ENCODE measurements at places on chromosomes 5 and 9.
A peak's percentile ranks its signal among the peaks of the same experiment; 100 is the strongest.

DNA sequence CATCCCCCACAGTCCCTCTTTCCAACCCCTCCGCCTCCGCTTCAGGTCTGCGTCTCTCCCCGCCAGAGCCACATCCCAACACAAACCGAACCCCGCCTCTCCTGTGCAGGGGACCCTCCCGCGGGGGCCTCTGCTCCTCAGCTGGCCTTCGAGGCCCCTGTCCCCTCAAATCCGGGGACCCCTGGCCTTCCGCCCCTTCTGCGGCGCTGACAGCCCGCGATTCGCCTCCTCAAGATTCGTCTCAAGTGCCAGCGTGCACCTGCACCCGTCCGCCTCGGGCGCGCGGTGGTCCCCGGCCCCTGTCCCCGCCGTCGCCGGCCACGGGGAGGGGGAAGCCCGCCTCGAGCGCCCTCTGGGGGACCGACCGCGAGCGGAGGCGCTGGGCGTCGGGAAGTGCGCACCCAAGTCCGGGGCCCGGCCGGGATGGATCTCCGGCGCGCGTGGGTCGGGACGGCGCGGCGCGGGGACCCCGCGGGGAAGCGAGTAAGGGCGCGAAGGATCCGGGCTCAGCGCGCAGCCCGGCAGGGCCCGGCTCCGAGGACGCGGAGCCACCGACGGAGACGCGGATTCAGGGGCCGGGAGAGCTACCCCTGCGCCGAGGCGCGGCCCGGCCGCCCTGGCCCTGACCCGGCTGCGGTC lies 623 bp downstream of the FLT4 start:
- peak; percentile 14 for DNase-seq

DNA sequence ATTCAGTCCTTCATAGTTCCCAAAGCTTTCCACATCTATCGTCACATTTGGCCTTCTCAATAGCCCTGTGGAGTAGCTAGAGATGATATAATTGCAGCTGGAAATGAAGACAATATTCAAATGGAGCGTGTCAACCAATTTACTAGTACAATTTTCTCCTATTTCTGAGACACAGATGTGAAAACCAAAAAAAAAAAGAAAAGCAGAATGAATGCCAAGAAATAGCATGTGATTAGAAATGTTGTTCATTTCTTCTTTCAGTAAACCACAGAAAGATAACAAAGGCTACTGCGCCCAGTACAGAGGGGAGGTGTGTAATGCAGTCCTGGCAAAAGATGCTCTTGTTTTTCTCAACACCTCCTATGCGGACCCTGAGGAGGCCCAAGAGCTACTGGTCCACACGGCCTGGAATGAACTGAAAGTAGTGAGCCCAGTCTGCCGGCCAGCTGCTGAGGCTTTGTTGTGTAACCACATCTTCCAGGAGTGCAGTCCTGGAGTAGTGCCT lies 99.0 kb downstream of the MUSK start:
- DNase-seq: no peak

DNA sequence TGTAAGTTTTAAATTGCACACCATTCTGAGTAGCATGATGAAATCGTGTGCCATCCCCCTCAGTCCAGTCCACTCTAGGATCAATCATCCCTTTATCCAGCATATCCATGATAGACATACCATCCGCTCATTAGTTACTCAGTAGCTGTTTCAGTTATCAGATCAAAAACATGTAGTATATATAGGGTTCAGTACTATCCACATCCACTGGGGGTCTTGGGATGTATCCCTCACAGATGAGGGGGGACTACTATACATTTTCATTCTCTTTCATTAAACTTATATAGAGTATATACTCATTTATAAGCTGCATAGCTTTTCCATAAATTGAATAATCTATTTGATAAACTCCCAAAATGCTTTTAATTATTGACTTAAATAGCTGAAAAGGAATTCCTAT lies 67.6 kb downstream of the MEIKIN start:
- DNase-seq: no peak

DNA sequence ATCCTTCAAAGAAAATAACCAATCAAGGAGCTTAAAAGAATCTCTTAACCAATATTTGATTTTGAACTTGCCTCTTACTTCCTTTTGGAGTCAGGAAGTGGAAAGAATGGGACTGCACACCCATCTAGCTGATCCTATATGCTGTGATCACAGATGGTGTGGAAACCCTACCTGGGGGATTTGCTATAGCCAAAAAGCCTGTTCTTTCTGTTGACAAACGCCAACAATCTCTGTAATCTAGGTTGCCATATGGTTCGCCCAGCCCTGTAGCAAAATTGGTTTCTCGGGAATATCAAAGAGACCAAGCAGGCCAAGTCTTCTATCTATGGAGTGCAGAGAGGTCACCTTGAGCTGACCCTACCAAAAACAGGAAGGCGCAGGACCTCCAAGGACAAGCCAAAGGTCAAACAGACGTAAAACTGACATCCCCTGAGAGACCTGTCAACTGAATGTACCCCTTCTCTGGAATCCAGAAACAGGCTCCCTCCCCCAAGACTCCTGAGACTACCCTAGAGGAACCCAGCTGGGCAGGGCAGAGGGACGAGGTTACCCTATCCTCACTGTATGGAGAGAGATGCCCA lies 19.4 kb downstream of the NRG2 start:
- DNase-seq: no peak

- DNase-seq: no peak
Measured at GRCh38 chr9:98520221-98520960, 188.3 kb downstream of the GABBR2 start.

DNA sequence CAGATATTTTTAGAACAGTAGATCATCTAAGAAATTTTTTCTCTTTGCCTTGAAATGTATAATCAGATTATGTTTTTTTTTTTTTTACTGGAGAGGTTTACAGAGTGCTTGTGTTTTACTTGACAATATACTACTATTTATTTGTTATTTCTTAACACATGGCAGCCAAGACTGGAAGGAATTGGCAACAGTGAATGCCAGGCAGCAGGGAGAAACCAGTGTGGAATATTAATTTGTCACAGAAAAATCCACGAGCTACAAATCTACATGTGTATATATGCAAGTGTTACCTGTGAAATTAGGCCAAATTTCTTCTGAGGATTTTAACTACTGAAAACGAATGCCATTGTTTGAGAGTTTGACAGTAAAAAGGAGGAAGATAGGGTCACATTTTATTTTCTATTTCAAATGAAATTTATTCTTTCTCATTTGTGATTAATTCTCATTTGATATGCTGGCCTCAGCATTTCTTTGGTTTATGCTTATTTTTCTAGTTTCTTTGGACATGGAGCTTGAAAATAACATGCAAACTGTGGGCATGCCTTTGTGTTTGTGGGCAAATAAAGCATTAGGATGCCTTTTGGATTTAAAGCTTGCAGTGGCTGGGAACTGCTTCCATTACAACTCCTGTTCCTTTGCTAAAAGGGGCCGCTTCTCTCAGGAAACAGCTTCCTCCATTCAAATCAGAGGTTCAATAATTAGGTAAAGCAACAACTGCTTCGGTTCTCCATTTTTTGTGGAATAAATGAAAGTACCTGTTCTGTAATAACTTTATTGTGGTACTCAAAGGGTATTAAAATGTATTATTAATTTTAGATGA lies 39.0 kb upstream of the ZFYVE16 start:
- no peak for DNase-seq

DNA sequence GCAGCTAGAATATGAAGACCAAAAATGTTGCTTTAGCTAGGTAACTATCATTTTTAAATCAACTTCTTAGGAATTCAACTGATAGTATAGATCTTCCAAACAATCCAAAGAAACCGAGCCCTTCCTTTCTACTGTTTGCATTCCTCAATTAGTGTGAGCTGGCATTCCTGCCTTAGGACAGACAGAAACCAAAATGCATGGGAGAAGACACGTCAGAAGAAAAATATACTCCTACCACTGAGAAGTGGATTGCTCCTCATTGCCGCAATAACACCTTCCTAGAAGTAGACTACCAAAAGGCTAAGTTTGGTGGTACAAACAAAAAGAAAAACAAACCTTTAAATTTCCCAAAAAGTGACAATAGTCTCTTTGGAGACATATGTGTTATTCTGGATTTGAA lies 440.0 kb downstream of the SEMA5A start:
- no peak for DNase-seq

DNA sequence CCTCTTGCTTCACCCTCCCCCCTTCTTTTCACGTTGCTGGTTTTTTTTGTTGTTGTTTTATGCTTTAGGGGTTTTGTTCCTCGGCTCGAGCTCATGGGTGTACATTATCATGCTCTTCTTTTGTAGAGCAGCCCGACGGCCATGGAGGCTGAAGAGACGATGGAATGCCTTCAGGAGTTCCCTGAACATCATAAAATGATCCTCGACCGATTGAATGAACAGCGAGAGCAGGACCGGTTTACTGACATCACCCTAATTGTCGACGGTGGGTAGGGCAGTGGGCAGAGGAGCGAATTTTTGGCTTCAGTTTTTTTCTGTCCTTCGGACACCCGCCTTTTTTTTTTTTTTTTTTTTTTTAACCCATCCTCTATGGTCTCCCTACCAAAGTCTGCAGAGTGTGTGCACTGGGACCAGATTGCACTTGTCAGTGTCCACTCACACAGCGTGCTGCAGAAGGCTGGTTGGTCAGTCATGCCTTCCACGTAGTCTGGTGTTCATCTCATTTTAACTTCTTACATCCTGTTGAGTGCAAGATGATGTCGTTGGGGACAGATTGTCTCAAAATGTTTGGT lies 1.3 kb downstream of the ZNF131 start:
- no peak for DNase-seq

- DNase-seq: no peak
Measured at GRCh38 chr5:94021246-94021645, 279.8 kb upstream of the POU5F2 start.

GRCh38 chr9:37284636-37285035 lies 137.9 kb upstream of the GRHPR start:
- DNase-seq: no peak

DNA sequence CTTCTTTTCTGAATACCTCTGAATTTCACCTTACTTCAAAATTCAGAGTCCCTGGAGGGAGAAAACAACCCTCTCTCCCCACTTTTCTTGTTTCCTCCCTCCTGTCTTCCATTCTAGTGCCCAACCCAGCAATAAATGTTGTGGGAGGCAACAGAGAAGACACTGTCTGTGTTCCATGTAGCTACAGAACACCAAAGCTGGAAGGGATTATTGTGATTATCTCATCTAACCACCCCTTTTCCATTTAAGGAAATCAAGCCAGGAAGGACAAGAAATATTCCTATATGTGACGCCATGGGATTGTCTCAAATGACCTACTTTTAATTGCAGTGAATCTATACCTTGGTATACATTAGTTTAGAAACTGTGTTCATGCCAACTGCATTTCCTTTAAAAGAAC lies 476.6 kb upstream of the TNC start:
- no peak for DNase-seq

DNA sequence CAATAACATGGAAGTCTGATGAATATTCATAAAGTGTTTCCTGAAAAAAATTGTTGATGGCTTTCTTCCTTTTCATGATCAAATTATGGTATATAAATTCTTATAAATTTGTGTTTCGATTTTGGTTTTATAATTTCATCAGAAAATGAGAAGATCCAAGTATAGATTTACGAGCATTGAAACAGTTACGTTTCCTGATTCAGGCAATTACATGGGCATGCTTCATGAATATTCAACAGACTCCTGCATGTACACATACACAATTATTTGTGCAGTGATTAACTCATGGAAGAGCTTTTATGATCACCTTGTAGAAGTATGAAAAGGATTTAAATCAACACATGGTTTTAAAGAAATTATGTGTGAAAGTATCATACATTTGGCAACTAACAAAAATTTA lies 136.7 kb downstream of the MPDZ start:
- no peak for DNase-seq

DNA sequence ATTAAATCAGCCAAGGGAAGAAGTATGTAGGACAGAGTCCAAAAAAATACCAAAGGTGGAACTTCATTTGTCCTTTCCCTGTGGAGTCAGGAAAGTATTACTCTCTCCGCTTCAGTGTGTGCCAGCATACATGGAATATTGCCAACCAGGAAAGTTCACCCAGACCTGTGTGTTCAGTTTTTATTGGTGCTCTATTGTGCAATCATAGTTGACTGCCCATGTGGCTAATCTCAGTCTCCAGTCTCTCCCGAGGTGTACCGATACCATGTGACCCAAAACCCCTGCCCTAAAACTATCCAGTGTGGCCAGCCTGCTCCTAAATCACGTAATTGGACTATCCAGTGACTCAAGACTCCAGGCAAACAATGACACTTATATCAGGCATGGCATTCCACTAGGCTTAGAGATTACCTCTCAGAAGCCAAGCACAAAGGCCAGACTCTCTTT lies 38.8 kb downstream of the NFX1 start:
- no peak for DNase-seq

DNA sequence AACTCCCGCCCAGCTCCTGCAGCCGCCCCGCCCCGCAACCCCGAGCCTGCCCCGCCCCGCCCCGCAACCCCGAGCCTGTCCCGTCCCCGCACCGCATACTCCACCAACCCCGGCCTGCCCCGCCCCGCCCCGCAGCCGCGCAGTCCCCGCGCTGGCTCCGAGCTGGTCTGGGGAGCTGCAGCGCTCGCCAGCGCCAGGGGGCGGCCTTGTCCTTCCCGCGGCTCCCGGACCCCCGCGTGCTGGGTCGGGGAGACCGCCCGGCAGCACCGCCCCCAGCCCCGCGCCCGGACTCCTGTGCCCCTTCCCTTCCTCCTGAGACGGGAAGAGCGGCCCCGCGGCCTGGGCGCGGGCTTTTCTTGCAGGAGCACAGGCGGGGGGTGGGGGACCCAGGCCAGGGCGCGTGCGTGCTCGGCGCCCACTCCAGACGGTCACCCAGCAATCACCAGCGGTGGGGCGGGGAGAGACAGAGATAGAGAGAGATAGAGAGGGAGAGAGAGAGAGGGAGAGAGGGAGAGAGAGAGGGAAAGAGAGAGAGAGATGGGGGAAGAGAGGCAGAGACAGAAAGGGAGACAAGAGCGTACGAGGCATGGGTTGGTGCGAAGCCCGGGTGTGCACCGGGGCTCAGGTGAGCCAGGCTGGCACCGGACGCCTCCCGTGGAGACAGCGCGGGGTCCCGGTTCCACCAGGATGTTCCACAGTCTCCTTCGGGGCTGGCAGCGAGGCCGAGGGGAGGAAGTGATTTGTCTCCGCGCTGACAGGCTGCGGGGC lies 14.7 kb upstream of the TMEM250 start:
- no peak for DNase-seq

DNA sequence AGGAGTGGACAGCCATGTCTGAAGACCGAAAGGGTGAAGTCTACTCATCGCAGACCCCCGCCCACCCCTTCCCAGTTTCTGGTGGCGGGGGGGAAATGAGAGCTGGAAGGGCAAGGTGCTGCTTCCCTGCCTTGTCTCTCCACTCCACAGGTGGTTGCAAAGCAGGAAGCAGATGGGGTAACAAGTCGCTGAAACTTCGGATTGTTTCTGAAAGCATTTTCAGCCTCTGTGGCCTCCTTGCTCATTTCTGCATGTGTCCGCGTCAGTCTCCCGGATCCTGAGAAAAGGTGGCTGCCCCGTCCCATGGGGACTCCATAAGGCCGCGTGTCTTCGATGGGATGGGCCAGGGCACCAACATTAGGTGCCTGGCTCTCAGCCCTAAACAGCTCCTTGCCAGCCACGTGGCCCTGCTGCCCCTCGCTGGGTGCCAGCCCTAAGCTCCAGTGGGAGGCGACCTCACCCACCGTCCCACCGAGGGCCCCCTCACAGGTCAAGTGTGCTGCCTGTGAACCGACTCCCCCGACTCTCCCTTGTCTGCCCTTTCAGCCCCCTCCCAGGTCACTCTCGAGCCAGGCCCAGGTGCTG lies 971 bp downstream of the PHYKPL start:
- no peak for DNase-seq

Data from stimulated activated CD4-positive, alpha-beta T cell treated with anti-CD3 and anti-CD28 coated beads, TNF-alpha, amount 100 ng/mL, for 48 hours (primary cell).